ENCODE measurements at places on chromosomes 2 and 18.

DNA sequence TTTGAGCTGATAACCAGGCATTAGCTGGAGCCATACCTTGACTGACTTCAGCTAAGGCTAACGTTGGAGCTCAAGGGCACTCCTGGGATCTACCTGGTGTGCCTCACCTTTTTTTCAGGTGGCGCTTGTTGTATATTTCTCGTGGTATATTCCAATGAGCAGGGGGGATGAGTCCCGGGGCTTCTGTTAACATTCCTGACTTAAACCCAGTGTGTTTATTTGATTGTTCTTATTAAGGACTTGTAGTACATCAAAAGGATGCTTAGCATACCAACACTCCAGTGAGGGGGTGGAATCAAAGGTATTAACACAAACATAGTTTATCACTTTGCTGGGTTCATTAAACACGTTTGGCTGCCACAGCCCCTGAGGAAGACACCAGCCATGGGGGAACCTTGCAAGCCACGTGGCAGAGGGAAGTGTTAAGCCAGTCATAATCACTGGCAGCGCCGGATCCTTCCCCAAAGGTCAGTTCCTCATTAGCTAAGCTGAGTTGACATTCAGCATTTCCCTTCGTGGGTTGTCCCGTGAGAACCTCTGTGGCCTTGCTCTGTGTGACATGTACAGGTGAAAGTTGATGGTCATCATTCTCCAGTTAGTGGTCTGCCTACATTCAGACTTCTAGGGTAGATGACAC is 119.5 kb upstream of the MCFD2 start:
- DNase-seq = no peak

DNA sequence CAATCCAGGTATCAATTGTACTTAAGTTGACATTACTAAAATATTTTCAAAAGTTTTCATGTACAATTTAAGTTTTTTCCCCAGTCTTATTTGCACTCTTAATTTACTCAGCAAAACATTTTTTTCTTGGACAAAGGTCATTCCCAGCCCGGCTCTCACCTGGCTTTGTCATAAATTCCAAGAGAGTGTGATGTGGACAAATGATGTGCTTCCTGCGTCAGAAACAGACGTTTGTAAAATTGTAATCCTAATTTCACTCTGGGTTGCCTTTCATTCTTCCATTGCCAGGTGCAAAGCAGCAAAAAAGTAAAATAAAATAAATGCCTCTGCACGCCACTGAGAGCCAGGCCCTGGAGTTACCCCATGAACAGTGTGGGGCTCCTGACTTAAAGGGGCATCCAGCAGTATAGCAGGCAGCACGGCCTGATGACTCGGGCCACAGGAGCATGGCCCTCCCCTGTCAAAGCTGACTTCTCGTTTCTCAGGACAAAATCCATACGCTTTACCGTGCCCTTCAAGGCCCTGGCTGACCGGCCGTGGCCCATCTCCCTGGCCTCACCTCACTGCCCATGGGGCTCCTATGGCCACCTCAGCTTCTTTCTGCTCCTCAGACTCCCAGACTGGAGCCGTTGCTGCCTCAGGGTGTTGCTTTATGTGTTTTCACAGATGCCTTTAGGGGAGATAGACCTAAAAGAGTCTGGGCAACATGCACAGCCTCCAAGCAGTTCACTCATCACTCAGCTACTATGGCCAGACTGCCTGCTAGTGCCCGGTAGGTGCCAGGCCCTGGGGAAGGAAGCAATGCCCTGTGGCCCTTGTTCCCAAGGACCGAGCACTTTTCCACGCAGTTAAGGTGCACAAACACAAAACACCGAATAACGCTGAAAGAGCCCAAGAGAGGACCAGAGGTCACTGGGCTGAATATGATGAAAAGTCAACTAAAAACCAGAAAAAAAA is 7.6 kb upstream of the TMEM185B start:
- DNase-seq = no peak

DNA sequence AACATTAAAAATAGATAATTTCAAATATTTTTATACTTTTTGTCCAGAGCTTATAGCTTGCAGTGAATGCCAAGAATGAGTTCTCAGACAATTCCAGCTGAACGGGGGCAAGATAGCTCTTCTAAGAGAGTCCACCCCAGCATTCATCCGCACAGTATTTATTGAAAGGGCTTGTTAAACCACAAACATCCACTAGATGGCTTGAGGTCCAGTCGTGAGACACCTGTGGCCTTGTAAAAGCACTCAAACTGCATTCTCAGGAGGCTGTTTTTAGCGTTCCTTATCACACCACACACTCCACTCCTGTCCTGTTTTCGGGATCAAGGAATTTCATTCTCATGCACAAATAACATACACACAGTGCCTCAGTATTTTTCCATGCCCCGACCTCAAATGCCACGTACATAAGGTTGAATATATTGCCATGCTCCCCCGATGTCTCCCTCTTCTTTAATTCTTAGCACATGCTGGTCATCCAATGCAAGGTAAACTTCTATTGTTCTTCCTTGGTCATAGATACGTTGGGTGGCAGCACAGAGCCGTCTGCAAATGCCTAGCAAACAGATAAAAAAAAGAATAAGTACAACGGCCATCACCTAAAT is 47.4 kb downstream of the DNAJC10 start:
- DNase-seq = no peak

- no peak for DNase-seq
These were observed 6.7 kb upstream of the SEC11C start for GRCh38 chr18:59132810-59133465.

DNA sequence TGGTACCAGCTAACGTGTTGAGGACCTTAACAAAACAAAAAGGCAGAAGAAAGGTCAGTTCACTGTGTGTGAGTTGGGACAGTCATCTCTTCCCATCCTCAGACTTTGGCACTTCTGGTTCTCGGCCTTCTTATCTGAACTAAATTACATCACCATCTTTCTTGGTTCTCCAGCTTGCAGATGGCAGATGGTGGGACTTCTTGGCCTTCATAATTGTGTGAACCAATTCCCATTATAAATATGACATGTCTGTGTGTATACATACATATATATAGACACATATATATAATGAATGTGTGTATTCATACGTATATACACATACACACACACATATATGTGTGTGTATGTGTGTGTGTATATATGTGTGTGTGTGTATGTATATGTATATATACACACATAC is 301.2 kb upstream of the TRIB2 start:
- no peak for DNase-seq

- no peak for DNase-seq
These were observed 5.4 kb upstream of the CNDP1 start for GRCh38 chr18:74528913-74529312.

DNA sequence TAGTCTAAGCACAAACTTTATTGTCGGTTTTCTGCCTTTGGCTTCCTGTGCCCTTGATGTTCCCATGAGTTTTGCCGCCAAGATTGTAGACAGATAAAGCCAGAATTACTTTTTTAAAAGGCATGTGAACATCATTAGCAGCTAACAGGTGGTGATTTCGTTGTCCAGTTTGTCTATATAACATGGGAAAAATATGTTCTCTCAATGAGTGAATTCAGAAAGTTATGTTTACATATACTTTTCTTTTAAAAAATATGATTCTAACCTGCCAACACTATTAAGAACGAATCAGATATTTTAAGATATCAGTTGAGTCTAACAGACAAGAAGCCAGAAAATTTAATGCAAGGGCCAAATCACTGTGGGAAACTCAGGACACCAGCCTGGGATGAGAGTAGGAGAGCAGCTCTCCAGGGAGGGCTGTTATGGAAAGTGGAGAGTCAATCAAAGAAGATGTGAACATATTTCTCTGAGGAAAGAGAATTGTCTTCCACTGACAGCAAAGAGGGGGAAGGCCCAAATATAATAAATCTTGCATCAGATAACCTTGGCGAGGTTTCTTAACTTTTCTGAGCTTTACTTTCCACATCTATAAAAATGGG is 311.3 kb downstream of the ARHGAP15 start:
- DNase-seq = no peak

DNA sequence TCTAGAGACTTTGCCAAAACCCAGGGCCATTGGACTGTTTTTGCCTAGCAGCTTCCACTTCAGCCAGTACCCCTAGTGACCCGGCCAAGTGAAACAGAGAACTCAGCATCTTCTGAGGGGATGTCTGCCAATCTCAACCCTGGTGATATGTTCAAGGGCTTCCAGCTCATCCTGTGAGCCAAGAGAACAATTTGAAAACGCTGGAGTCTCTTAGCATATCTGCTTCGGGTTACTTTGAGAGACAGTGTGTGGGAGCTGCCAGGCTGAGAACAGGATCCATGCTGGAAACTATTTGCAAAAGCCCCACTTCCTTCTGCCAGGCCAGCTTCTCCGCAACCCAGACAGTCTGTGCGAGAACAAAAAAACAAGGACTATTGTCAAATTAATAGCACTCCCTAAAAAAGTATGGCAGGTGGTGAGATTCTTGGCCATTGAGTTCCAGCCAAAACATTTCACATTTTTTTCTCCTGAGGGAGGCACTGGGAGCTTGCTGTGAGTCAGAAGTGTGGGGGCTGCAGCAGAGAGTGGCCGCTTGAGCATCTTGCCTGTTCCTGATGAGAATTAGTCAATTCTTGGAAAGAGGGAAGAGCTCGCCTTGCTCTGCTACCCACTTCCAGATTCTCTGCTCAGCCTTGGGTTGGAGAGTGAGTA is 395.6 kb upstream of the TRIB2 start:
- peak; percentile 78 for DNase-seq

GRCh38 chr2:181916726-181917718 is 25.5 kb downstream of the ITPRID2 start:
- no peak for DNase-seq

DNA sequence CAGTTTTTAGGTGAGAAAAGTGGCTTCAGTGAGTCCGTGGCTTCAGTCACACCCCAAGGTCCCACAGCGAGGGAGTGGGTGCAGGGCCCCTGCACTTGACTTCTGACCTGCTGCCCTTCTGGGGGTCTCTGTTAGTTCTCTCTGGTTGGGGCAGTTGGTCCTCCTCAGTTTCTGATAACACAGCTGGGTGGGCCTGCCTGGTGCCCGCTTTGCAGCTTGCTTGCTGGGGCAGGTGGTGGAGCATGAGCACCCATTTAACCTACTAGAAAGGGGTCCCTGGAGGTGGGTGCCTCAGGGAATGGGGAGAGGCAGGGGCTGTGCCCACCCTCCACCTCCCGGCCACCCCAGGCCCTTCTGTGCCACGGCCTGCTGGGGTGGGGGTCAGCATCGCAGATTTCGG is 83.2 kb downstream of the ASB1 start:
- DNase-seq = no peak

- DNase-seq = no peak
These were observed 101.5 kb downstream of the TACR1 start for GRCh38 chr2:75097831-75098230.

DNA sequence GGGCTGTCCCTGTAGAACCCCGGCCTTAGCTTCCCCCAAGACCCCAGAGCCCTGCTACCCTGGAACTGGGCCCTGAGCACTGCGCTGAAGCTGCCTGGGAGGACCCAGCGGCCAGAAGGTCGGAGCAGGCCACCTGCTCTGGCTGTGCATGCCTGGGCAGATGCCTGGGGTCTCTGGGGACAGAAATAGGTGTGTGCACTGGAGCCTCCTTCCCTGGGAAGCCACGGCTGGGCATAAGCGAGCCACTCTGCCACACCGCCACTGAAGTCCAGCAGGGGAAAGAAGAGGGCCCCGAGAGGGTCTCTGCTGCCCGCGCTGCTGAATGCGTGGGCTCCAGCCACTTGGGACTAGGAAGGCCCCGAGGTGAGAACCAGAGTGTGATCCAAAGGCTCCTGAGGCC is 6.7 kb downstream of the GBX2 start:
- no peak for DNase-seq

- DNase-seq = no peak
These were observed 320.6 kb downstream of the ETAA1 start for GRCh38 chr2:67717692-67718091.

DNA sequence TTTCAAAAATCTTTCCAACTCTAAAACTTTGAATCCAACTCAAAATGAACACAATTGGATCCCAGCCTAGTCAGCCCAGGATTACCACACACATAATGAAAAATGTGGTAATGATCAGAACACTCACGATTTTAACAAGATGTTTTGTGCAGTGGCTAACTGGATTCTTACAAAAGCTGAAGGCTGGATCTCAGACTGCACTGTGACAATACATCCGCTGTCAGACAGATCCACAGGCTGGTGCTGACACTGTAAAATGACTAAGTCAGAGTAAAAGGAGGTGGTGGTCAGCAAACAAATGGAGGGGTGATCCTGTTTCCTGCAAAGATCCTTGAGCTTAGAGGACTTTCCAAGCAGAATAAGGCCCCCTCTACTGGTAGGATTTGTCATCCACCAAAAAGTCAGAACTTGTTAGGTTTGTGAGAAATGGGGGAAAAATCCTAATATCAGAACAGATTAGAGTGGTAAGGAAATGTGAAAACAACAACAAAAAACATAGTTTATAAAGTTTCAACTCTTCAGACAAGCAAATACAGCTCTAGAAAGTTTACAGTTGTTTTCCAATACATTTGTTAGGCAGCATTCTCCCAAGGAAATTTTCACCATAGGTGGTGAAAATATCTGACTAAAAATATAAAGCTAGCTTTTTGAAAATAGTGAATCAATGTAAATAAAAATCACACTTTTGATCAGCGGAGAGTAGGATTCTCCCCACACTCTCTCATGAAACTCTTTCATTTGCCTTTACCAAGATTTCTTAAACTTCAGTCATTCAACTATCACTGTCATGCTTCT is 211.9 kb downstream of the AGPS start:
- DNase-seq = peak; percentile 79

GRCh38 chr2:11625671-11626070 is 44.3 kb downstream of the NTSR2 start:
- no peak for DNase-seq

- DNase-seq = no peak
These were observed 801.9 kb upstream of the CELF4 start for GRCh38 chr18:38367473-38367872.

GRCh38 chr2:170822290-170823087 is 5.8 kb downstream of the GAD1 start:
- no peak for DNase-seq

DNA sequence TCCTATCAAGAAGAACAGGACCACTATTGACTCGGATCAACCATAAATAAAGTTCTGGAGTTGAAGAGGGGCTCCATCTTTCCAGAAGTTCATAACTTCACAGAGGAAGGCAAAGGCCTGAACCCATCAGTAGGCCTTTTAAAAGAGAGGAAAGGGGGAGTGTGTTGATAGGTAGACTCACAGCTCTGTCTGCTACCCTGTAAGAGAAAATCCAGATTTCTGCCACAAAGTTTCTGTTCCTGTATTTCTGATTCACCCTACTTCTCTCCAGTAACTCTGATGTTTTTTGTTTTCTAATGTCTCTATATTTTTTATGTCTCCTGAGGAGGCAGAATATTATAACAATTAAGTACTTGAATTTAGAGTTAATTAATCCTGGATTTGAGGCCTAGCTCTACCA is 564.0 kb downstream of the TNS1 start:
- no peak for DNase-seq

GRCh38 chr18:48546396-48546795 is 7.6 kb downstream of the CTIF start:
- DNase-seq = no peak

- no peak for DNase-seq
These were observed 315.9 kb upstream of the UBE2E3 start for GRCh38 chr2:180664507-180664906.

DNA sequence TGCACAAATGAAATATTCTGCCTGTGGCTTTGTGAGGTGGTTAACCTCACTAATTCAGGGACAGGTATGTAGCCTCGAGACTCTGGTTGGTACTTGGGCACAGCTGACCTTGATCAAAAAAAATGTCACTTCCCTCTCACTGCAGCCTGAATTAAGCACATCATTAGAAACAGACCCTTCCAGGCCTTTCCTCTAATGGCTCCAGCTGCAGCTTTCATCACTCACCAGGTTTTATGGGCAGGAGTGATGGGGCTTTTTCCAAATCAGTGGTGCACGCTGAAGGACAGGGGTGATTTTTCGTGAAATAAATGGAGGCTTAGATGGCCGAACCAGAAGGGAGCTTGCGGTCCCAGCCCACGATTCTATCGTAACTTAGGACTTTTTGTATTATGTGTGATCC is 213.0 kb upstream of the RAB12 start:
- DNase-seq = no peak

Data from GM04504 (cell line).